Endothelial cell (in vitro differentiated cells): ENCODE measurements at places on chromosomes 12 and 14.

DNA sequence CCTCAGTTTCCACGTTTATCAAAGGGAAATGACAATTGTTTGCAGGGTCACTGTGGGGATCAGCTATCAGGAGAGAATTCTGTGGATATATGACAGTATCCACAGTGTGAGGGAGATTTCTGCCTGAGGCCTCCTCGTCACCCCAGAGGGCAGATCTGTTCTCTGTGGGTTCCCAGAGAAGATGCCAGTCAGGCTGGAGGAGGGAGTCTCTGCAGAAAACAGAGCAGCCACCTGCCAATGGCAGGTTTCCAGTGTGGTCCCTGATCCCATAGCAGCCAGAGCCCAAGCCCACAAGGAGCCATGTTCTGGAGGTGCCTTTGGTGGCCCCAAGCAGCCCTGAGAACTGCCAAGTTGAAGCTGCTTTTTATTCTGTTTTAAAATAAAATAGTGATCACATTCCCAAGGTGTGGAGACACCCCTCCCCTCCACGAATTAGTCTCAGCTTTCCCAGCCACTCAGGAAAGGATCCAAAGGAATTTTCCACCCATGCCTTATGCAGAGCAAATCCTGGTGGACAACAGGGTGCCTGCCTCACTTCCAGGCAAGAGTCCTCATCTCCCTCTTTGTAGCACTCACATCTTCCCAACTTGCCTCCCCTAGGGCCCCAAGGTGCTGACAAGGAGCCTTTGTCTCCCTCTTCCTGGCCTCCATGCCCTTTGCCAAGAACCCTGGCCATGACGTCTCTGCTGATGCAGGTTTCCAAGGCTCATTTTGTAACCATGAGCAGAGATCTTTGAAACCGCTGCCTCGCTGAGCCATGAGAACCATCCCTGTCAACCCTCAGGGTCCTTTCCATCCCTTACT is 20.4 kb downstream of the CMKLR1 start:
- DNase-seq, result no peak

DNA sequence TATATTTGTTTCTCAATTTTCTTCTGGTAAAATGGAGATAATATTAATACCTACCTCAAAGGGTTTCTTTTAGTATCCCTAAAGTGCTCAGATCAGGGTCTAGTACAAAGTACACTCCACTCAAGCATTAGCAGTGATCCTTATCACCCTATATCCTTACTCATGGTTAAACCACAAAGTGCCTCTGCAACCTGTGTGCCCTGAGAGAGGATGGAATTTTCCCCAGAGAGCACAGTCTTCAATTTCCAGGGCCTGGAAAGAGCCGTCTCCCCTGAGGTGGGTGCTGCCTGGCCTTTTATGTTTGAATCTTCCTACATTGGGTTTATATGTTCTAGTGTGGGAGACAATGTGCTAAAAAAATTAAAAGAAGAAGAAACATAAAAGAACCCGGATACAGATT is 183.1 kb upstream of the FBXO33 start:
- no peak for DNase-seq

DNA sequence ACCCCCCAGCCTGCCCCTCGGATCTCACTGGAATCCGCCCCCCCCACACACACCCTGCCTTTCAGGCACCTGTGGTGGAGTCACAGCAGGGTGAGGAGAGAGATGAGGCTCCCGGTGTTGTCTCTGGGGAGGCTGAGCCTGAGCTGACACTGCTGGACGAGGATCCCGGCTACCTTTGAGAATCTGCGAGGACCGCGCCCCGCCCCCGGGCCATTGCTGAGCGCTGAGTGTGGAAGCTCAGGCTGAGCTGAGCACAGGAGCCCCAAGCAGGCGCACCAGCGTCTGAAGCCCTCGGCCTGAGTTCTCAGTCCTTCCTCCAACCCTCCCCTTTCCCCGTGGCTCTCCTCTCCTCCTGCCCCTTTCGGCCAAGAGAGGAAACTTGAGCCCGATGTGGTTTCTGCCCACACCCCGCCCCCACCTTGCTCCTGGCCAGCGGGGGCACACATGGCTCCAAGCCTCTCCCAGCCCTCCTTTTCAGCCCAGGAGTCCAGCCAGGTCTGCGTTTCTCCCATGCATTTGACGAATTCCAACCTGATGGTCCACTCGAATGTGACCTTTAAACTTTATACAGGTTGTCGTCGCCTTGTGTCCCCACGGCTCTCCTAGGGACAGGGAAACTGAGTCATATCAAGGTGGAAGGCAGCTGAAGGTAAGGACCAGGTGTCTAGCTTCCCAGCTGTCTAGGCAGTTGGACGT is at the start of gene NFE2:
Gene NFE2, minus strand, starts transcription at position 284 of the 696 bp plus-strand sequence. CDS start 5,767 bp downstream, outside the sequence.
- peak; percentile 61 for DNase-seq

GRCh38 chr12:97300891-97301290 is 161.7 kb upstream of the RMST start:
- DNase-seq, result no peak

- DNase-seq, result no peak
Observed at GRCh38 chr12:117760990-117761389, 207.8 kb downstream of the KSR2 start.

DNA sequence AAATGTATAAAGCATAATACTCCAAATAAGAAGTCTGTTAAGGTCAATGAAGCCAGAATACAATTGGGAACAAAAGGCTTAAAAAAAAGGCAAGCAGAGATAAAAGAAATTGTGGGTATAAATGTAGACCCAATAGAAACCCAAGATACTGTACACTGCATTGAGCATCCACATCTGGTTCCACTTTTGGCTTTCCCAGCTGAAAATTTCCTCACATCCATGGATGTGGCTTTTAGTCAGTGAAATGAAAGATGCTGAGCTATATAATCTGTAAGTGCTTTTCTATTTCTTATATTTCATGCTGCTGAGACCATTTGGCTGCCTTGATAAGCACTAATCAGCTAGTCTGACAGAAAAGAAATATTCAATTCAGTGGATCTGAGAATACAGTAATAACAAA is 83.5 kb downstream of the PTPRR start:
- no peak for DNase-seq

DNA sequence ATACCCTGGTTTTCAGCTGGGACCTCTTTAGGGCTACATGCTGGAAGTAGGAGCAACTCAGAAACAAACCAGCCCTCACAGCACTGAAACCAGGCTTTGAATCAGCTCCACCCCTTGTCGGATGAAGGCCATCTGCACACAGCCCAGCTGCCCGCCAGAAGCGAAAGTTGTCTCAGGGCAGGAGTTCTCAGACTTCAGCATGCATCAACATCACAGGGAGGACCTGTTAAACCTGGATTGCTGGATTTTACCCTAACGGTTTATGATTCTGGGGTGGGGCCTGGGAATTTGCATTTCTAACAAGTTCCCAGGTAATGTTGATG is 10.9 kb downstream of the SYNDIG1L start:
- no peak for DNase-seq

GRCh38 chr14:72709916-72710611 is 183.8 kb downstream of the DPF3 start:
- no peak for DNase-seq

GRCh38 chr12:115155665-115156645 is 472.0 kb upstream of the TBX3 start:
- DNase-seq, result no peak

DNA sequence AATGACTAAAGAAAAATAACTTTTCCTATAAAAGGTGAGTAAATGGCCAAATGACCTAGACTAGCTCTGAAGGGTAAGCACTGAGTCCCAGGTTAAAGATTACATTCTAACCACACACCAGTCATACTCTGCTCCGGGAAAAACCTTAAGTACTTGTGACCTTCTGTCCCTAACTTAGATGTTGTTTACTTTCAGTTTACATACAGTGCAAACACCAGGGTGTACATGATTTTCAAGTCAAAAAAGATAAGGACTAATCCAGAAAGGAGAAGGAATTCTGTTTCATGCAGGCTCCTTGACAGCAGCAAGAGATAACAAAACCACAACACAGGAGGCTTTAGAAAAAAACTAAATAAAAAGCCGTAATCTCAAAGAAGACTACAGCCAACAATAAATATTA is 174.2 kb downstream of the PPM1H start:
- no peak for DNase-seq

- DNase-seq, result no peak
Observed at GRCh38 chr12:120800665-120801064, 75.0 kb downstream of the ACADS start.

- no peak for DNase-seq
Observed at GRCh38 chr12:132491761-132492378, 1.9 kb downstream of the FBRSL1 start.

- DNase-seq, result no peak
Observed at GRCh38 chr12:46357438-46358324, 14.9 kb downstream of the SLC38A2 start.

DNA sequence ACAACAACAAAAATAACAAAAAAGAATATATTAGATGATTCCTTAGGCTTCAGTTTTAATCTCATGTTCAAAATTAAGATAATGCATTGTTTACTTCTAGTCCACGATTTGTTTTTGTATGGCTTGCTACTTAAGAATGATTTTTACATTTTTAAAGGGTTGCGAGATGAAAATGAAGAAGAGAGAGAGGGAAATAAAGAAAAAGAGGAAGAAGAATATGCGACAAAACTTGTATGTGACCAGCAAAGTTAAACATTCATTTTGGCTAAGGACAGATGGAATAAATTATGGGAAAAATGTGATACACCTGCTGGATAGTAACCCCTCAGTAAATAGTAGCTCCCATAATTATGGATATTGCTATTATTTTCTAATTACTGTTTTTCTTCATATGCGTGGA is 1.2 kb upstream of the GIT2 start:
- no peak for DNase-seq

DNA sequence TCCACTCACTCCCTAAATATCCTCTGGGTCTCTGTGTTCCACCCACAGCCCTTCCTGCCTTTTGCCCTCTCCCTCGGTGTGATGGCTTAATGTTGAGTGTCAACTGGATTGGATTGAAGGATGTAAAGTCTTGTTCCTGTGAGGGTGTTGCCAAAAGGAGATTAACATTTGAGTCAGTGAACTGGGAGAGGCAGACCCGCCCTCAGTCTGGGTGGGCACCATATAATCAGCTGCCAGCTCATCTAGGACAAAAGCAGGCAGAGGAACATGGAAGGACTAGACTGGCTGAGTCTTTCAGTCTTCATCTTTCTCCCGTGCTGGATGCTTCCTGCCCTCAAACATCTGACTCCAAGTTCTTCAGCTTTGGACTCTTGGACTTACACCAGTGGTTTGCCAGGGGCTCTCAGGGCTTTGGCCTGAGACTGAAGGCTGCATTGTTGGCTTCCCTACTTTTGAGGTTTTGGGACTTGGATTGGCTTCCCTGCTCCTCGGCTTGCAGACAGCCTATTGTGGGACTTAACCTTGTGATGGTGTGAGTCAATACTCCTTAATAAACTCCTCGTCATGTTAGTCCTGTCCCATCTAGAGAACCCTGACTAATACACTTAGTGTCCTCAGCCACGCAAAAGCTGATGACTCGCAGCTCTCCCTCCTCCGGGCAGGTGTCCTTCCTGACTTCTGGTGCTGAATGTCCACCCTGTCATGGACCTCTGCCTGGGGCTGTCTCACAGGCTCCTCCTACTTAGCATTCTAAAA is 5.9 kb downstream of the DGLUCY start:
- no peak for DNase-seq

- DNase-seq, result no peak
Observed at GRCh38 chr14:77542421-77543239, 44.0 kb upstream of the ISM2 start.
